Frontal cortex (tissue), 4 donors: ENCODE measurements at places on chromosomes 7 and 10.

- peak; percentile 41 for DNase-seq
These were observed 14.0 kb upstream of the RALA start for GRCh38 chr7:39609113-39609934.

DNA sequence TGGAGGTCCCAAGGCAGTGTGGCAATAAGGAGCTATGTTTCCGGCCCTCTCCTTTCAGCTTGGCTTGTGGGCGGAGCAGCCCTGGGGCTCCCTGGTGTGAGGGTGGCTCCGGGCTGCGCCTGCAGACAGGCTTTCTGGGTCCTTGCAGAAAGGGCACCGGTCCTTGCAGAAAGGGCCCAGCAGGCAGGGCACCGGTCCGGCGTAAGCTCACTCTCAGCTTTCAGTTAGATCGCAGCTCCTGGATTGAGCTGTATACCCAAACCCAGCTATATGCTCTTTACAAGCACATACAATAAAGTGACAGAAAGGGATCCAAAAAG lies 293.8 kb upstream of the SHH start:
- DNase-seq = no peak

DNA sequence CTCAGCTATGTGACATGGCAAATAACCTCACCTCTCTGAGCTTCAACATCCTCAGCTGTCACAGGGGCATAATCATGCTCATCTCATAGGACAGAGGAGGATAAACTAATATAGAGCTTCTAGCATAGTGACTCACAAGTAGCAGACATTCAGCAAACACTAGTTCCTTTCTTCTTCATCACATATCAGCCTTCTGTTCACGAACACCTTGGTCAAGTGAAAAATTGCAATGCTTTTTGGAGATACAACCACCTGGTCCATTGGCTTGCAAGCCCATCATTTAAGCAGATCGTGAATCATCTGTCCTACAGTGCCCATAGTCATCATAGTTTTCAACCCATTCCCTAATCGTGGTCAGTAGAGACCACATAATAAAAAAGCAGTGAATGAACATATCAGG lies 277.9 kb upstream of the YAE1 start:
- DNase-seq = no peak

- peak; percentile 71 for DNase-seq
These were observed at the start of gene NYAP1 for GRCh38 chr7:100483722-100484672. Gene NYAP1, plus strand, starts transcription at chr7:100483927. Its CDS starts 1,385 bp downstream, at chr7:100485312.

DNA sequence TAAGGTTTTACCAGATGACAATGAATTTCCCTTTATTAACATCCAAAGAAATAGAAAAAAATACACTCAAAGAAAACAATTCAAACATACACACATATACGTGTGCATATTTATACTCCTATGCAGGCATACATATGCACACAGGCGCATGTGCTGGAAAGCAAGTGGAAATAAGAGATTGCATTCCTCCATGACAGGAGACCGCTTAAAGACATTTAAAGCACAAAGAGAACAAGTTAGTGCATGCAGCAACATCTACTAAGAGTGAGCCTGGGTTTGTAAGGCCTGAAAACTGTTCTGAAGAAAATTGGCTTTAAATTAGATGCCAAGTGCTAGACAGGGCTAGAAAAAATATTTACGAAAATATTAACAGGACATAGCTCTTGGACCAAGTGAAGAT lies 40.1 kb upstream of the PPP1R17 start:
- no peak for DNase-seq
